ENCODE measurements at places on chromosomes 4 and X.

GRCh38 chr4:172709376-172709775, 459.2 kb upstream of the GALNT7 start:
- DNase-seq = no peak

DNA sequence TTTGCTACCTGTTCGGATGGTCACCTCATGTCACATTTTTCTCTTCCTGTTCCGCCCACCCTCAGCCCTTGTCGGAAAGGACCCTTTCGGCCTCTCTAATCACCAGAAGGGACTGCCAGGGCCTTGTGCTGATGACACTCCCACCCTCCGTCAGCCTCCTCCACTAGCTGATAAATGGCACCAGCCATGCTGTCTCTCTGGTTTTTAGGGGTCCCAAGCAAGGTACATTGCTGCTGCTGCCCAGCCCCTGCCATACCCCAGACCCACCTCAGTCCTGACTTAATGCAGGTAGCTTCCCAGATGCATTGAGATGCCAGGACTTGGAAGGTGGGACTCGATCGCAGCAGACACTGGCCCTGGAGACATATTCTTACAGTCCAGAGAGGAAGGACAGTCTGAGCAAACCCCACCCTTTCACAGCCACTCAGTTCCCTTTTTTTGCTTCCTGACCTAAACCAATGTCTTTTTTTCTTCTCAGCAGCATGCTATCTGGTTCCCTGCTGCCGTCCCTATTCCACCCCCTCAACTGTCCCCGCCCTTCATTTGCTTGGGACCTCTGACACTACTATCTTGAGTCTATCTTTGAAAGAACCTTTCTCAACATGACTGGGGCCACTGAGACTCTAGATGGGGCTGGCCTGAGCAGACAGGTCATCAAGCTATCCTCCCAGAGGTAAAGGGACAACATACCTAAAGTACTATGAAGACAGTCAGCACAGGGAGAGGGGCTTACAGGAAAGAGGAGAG, at the start of gene BTK:
TSS of gene BTK (minus strand) at position 397 of the 747 bp plus-strand sequence. CDS start 10,907 bp downstream, outside the sequence.
- no peak for DNase-seq

- DNase-seq = no peak
These were observed 115.2 kb downstream of the MBNL3 start for GRCh38 chrX:132373610-132374009.

GRCh38 chr4:146762016-146762415, 123.3 kb downstream of the POU4F2 start:
- no peak for DNase-seq

GRCh38 chr4:37639551-37640285, 46.5 kb downstream of the RELL1 start:
- no peak for DNase-seq

DNA sequence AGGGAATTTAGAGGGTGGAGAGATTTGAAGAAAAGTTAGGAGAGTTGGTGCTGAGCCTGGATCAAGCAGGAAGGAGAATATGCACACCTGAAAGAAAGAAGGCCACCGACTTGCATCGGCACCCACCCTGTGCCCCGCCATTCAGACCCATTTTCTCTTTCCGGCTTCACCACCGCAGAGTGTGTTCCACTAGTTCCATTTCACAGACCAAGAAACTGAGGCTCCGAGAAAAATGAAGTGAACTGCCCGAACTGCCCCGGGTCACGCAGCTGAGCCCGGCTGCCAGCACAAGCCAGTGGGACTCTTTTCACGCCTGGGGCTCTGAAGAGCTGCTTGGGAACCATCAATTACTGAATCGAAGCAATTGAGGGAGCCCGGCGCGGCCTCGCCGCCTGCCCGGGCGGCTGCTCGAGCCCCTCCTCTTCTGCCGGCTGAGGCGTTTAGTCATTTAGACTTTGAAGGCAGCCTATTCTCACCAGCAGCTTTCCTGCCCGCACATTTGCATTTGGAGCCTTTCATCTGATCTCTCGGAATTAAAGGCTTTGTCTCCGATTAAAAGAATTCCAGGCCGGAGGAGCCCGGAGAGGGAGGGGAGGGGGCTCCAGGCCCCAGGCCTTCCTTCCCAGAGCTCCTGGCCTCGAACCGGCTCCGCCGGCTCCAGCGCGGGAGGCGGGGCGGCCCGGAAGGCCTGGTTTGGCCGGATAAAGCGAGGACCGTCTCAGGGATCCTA, 140.2 kb upstream of the PJA1 start:
- DNase-seq = no peak

GRCh38 chrX:133606990-133607389, 191.7 kb upstream of the GPC4 start:
- DNase-seq = no peak

DNA sequence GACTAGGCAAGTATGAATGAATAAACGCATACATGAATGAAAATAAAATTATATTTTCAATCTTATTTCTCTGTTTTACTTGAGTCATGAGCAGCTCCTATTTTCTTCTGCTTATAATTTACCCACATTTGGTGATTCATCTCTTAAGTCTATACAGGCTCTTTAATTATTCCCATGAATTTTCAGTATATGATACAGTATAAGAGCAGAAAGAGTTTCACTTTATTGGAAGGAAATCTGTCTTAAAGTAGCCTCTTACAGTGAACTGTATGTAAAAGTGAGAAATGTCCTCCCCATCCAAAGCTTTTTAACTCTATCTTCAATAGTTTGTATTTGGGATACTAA, 50.8 kb downstream of the TMEM165 start:
- no peak for DNase-seq

DNA sequence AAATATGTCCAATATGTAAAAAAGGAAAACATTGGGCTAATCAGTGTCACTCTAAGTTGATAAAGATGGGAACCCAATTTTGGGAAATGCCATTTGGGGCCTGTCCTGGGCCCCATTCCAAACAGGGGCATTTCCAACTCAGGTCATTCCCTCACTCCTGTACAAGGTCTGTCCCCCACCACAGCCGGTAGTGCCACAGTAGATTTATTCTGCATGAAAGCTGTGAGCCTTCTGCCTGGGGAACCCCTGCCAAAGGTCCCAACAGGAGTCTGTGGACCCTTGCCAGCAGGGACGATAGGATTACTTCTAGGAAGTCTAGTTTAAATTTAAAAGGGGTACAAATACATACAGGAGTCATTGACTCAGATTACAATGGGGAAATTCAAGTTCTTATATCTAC, 317.6 kb upstream of the GNPDA2 start:
- no peak for DNase-seq

DNA sequence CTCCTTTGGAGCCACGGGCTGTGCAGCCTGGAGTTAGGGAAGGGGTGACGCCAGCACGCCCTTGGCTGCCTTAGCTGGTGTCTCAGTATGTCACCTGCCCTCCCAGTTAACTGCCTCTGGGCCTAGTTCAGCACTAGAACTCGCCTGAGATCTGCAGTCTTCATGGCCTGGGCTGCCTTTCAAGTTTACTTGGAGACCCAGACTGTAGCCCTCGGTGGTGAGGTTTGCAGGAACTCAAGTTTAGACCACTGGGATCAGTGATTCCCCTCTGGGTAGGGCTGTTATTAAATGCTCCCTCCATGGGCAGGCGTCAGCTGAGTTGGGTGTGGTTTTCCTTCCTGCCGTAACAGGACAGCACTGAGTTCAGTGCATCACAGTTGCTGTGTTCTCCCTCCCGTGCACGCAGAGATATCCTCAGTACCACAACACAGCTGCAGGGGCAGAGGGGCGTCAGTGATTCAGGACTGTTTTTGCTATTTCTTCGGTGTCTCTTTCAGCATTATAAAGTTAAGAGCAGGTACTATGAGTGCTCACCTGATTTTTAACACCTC, 30.5 kb downstream of the PLAC8 start:
- DNase-seq = no peak

- DNase-seq = no peak
These were observed 17.8 kb downstream of the TIGD2 start for GRCh38 chr4:89129080-89129640.

GRCh38 chr4:74320559-74321118, 12.4 kb downstream of the EPGN start:
- peak; percentile 83 for DNase-seq

DNA sequence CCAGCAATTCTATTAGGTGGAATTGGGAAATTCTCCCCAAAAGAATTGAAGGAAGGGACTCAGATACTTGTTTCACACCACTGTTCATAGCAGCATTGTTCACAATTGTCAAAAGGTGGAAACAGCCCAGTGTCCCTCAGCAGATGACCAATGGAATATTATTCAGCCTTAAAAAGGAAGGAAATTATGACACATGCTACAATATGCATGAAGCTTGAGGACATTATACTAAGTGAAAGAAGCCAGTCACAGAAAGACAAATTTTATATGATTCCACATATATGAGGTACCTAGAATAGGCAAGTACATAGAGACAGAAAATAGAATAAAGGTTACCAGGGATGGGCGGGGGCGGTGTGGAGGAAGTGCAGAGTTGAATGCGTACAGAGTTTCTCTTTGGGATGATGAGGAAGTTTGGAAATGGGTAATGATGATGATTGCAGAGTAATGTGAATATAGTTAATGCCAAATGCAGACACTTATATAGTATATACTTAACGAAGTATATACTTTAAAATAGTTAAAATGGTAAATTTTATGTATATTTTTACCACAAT, 29.6 kb downstream of the DOCK11 start:
- DNase-seq = no peak

DNA sequence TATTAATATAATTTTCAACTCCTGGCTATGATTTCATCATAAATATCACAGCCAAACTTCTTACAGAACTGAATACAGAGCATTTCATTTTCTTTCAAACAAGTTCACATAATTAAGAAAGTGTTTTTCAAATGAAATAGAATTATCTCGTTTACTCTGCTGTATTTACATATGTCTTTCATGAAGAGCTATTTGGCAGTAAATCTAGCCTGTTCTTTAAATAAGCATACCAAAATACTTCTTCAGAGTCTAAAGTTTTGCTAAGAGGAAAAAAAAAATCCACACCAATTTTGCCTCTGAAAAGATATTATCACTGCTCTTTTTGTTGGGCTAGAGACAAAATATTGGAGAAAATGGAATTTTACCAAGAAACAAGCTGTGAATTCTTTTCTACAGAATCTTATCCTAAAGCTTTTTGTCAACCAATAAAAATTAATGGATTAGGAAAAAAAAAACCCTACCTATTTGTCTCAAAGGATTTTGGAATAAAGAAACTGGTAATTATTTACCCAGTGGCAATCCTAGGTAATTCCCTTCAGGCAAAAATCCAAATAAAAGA, 287.9 kb upstream of the NR3C2 start:
- no peak for DNase-seq

DNA sequence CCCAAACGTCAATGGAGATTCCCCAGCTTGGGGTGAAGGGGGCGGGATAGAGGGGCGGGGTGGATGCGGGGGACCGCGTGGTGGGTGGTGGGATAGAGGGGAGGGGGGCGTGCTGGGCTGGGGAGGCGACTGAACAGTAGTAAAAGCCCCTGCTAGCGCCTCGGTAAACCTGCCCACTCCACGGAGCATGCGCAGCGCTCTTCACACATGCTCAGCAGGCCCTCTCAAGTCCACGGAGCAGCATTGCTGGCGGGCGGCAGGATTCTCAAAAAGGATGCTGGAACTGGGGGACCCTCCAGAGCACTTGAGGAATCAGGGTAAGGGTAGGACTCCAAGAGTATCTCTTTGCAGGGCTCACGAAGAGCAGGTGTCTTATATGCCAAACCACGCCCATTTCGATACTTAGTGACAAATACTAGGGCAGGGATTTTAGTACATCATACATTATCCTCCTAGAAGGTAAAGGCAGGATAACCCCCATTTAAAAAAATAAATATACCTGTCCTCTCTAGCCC, 378 bp upstream of the RPS6KA6 start:
- DNase-seq = no peak

DNA sequence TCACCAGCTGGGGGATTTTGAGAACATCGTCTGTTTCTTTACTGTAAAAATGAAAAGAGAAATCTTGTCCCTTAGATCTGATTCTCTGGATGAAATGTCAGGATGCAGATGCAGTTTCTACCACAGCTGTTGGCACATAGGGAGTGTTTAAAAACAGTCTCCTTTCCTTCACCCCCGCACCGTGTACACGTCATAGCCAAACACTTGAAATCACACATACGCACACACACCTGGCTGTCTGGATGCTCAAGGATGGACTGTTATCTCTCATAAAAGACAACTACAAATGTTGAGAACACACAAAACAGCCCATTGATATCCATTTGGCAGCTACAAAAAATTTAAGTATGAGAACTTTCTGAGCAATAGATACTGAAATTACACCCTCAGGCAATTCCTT, 275.8 kb upstream of the CLNK start:
- DNase-seq = no peak

- peak; percentile 31 for DNase-seq
These were observed 57.2 kb downstream of the ABLIM2 start for GRCh38 chr4:8101213-8102075.

GRCh38 chrX:154827194-154828015, 7.1 kb downstream of the SMIM9 start:
- no peak for DNase-seq

DNA sequence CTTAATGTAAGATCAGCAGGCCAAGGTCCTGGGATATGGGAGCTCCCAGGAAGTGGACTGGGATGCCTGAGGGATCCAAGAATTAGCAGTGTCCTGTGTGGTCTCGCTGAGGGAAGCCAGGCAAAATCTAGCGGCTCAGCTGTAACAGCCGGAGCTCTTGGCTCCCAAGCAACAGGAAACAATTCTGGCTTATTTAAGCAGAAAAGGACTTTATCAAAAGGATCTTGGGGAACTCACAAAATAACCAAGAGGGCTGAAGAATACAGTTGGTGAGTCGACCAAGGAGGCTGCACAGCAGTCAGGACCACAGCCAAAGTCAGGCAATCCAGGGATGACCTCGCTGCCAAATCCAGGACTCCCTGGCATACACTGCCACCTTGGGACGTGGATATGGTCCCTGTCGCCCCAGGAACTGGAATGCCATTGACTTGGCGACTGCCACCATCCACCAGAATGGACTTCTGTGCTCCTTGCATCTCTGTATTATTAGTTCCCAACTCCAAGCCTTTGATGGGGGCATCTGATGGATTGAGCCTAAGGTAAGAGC, 165.3 kb upstream of the BCOR start:
- DNase-seq = no peak

- DNase-seq = no peak
These were observed 37.8 kb downstream of the ACOT9 start for GRCh38 chrX:23705235-23705634.

Data from HT1080 (cell line).